GM20000 (cell line): ENCODE measurements at places on chromosomes 2 and 18.

GRCh38 chr2:43131051-43131889 is 95.1 kb downstream of the ZFP36L2 start:
- peak; percentile 79 for DNase-seq

DNA sequence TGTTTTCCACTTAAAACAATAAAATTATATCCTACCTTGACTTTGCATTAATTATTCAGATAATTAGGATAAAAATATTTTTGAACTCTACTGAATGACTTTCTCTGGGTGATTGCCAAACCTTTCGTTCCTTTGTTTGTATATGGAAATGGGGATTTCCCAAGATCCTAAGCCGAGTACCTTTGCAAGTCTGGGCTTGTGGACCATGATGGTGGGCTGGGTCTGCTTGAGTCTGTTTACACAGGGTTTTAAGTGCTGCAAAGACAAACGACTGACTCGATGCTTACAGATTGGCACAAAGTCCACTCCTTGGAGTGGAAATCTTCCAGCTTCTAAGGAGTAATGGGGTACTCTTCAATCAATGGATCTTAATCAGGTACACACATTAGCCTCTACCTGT is 659.5 kb downstream of the TSN start:
- DNase-seq: no peak

- no peak for DNase-seq
Measured at GRCh38 chr2:45276914-45277313, 267.7 kb upstream of the SIX2 start.

GRCh38 chr2:228056293-228057097 is 125.0 kb downstream of the SPHKAP start:
- DNase-seq: no peak

DNA sequence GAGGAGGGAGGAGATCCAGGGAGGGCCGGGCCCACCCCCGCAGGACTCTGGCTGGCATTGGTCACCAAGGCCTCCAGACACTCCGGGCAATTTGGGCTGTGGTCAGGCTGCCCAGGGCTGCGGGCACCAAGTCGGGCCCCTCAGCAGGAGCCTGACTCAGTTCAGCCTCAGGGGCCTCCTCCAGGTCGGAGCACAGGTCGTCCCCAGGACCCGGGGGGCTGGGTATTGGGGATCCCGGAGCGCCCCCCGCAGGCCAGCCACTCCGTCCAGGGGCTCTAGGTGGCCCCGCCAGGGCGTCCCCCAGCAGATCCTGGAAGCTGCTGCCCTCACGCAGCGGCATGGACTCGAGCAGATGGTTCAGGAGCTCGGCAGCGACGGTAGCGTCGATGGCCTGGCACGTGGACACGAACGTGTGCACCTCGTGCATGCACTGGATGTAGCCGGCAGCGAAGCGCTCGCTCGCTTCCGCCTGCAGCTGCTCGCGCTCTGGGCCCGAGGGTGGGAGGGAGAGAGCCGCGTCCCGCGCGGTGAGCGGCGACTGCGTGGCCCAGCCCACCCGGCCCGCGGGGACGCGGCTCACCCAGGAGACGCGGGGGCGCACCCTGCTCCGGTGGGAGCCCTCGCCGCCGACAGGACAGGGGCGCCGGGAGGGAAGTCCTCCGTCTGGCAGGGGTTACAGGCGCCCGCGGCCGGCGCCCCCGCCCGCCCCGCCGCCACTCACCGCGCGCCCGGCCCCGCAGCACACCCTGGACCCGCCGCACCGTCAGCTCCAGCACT is 884 bp downstream of the HES6 start:
- DNase-seq: no peak

DNA sequence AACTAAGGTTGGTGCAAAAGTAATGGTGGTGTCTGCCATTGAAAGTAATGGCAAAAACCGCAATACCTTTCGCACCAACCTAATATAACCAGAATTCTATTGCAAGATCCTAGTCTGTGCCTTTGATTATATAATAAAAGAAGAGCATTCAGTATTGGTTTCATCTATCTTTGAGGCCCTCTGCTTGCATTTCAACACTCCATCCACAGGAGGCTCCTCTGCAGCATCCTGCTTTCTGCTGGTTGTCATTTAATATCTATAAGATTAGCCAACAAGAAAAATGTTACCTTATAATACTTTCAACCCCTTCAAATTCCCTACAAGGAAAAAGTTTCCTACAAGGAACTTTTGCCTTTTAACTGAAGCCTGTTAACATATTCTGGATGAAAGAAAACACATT is 139.2 kb downstream of the CDCA7 start:
- DNase-seq: no peak

GRCh38 chr18:45104049-45104395 is 423.3 kb downstream of the SETBP1 start:
- no peak for DNase-seq

DNA sequence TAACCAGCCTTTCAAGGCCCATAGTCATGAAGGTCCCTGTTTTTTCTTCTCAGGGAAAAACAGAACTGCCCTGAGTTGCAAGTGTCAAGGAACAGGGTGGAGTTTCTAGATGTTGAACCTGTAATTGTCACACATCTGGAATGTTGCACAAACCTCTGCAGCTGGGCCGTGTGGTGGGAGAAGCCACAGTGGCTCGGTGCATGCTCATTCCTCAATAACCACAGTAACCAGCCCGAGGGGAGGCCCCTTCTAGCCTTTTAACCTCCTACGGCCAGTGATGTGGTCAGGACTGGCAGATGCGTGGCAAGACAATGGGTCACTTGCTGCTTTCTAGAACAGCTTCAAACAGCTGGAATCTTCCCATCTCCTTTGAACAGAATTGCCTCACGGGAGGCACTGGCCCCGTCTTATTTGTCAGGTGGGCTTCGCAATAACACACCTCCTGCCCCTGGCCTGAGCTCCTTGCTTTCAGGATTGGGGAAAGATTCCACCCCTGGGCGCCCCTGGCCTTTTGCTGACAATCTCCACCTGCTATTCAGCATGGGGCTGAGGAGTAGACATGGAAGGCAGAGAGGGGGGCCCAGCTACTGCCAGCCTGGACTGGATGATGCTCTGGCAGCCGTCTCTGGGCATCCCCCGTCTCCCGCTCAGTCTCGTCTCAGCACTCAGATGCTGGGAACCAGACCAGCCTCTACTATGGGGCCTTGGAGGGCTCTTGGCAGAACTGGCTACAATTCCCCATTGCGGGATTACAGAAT is 102.9 kb downstream of the KLHL29 start:
- DNase-seq: peak; percentile 20

- no peak for DNase-seq
Measured at GRCh38 chr2:100286318-100286717, 36.0 kb downstream of the LONRF2 start.

DNA sequence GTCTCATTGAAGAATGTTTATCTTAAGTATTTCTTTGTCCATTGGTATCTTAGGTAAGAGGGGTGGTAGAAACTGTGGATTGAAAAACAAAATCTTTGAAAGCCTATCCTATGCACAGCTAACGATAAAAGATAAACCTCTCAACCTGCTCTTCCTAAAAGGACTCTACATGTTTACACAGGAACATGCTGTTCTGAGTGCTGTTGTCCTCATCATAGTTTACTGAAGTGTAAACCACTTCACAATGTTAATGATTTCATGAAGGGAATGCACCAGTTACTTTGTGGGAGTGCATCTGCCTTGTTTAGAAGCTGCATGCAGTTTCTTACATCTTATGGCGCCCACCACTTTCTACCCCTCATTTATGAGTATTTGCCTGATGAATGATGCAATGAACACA is 1.2 kb downstream of the ACMSD start:
- DNase-seq: no peak

GRCh38 chr18:44736664-44737380 is 56.1 kb downstream of the SETBP1 start:
- DNase-seq: no peak

DNA sequence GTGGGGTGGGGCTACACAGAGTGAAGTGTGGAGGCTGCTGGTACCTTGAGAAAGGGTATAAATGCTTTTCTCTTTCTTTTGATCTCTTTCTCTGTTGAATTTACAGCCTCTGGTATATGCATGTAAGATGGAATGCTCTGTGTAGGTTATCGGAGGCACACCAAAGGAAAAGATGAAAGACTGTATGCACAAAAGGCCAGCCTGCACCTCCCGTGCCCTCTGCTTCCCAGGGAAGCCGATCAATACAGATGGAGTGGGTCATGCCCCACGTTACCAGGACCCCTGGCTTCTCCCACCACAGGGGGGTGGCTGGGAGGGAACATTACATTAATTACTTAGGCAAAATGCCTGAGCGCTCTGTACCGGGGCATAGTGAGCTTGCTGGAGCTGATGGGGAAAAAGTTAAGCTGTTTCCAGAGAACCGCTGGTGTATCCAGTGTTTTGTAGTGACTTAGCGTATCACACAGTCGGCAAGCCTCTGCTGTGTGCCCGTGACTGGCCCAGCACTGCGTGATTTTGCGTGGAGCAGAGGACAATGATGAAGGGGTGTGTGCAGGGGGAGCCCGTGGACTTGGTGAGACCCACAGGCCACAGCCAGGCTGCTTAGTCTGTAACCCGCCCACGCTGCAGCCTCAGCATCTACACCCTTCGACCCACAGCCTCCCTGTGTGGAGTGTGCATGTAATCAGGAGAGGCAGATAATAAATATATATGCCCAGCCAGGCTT is 8.0 kb downstream of the ALLC start:
- no peak for DNase-seq
